ENCODE measurements at places on chromosomes 1 and 21.
A peak's percentile ranks its signal among the peaks of the same experiment; 100 is the strongest.

DNA sequence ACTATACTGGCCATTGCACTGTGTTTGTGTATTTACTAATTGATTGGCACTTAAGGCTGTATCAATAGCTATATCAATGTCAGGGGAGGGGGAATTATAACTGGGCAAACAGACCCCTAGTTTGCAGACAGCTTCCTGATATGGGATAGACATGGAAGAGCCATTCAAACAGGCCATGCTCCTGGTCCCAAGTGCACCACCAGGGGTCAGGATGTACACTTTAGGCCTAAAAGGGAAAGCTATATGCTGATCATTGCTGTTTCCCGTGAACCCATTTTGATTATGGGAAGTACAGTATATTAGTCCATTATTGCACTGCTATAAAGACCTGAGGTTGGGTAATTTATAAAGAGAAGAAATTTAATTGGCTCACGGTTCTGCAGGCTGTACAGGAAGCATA, 124.9 kb upstream of the BACE2 start:
- no peak for DNase-seq

DNA sequence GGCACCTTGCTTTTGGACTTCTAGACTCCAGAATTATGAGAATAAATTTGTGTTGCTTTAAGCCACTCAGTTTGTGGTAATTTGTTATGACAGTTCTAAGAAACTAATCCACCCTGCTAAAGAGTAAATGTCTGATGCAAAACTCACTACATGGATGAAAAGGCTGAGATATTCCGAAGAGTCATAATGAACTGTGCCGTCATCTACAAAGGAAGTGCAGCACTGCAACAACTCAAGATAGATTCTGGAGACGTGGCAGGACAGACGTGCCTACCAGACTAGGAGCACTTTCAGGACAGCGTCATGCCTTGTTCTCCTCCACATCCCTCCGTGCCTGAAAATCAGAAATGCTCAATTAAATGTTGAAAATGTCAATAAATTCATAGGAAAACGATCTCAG, 24.4 kb upstream of the IRF2BP2 start:
- no peak for DNase-seq

DNA sequence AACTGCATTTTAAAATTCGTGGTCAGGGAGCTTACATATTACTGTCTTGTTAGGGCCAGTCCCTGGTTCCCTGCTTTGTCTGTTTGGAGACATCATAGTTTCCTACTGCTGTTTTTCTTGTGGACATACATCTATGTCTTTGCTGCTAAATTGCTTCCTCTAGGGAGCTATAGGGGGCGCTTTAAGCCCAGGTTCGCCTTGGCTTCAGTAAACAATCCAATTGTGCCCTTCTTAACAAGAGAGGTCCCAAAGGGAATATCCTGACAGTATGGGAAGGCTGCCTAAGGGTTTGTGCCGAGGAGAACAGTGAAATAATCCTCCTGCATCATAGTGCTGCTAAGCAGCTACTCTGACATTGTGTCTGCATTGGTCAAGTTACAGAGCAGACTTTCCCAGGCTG, 112.5 kb downstream of the USH2A start:
- DNase-seq = no peak

- no peak for DNase-seq
These were observed 345.7 kb downstream of the ZNF326 start for GRCh38 chr1:90340606-90341005.

DNA sequence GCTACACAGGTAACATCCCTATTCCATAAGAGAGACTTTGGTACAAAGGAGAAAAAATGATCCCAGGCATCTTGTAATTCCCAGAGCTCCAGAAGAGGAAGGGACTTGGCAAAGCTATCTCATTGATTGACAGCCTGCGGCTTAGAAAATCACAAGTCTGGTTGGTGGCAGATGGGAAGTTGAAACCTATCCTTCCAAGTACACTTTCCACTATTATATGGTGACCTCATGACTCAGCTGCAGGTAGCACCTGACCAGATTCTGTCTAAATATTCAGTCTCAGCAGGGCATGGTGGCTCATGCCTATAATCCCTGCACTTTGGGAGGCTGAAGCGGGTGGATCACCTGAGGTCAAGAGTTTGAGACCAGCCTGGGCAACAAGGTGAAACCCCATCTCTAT, 89.9 kb downstream of the TIAM1 start:
- DNase-seq = no peak

GRCh38 chr1:28341591-28341990, 12.8 kb downstream of the MED18 start:
- DNase-seq = no peak

DNA sequence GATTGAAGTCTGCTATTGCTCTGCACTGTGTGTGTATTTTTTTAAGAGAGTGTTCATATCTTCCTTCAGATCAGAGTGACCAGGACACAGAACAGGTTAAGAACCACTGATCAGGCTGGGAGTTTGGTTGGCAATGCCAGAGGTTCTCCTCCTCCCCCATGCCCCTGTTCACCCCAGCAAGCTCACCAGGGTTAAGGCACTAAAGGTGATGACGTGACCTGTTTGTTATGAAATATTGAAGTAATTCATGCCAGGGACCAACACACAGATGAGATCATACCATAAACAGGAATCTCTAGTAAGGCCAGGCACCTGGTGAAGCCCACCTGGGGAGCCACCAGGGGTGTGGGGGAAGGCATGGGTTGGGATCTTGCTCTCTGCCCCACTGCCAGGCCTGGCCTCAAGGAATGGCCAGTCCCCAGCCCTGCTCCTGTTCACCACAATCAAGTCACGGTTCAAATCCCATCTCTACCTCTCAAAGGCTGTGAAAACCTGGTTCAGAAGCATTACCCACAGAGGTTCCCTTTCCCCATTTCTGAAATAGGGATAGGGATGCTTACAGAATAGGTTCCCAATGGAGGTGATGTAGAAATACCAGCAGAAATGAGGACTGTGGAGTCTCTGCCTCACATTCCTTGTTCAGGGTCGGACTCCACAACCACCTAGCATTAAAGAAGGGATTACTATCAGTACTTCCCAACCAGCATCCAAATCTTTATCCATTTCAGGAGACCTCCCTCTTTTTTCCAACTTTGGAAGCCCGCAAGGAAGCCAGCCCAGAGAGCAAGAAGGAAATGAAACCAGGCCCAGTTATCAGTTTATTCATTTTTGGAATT, 2.4 kb downstream of the ID3 start:
- no peak for DNase-seq

DNA sequence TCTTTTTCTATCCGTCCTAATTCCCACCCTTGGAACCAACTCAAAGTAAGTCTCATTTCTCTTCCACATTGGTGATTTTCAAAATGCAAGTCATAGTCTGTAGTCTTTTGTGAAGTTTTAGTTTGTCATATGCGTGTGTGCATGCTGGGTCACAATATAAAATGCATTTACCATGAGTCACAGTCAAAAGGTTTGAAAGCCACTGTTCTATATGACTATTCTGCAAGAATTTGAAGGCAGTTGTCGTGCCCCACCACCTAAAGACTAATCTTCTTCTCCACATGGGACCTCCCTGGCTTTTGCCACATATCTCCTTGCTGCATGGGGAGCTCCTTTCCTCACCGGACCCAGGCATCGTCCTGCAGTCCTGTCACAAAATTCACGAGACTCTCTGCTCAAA, 1.6 kb downstream of the STPG1 start:
- DNase-seq = no peak

DNA sequence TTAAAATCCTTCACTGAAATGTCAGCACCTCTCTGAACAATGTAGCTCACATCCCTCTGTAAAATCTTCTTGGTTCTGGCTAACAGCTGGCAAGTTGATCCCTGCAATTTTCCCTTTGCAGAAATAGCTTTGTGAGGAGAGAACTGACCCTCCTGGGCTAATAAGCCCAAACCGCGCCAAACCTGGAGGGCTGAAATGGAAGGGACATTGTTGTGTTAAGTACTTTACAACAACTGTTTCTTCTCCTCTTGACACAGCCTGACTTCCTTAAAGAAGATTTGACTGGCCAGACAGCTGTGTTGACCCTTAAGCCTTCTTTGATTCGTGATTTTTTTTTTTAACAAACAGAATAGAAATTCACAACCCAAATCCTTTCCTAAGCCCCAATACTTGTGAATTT, 5.7 kb downstream of the LMX1A start:
- DNase-seq = no peak

GRCh38 chr1:30685796-30686165, 37.6 kb downstream of the MATN1 start:
- no peak for DNase-seq

DNA sequence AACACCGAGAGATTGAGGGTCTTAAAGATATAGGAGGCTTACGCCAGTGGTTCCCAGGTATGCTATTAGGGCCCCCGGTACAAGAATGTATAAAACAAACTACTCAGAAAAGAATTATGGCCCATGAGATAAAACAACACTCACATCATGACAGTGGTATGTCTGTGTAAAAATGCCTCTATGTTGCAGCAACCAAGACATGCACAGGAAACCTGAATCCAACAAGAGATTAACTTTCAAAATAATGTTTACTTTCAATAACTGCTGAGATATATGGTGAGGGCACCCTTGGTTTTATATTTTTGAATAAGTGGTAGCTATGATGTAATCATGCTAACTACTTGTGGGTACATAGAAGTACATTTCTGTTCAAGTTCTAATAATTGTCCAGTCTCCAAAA, 74.9 kb downstream of the PUM1 start:
- no peak for DNase-seq

DNA sequence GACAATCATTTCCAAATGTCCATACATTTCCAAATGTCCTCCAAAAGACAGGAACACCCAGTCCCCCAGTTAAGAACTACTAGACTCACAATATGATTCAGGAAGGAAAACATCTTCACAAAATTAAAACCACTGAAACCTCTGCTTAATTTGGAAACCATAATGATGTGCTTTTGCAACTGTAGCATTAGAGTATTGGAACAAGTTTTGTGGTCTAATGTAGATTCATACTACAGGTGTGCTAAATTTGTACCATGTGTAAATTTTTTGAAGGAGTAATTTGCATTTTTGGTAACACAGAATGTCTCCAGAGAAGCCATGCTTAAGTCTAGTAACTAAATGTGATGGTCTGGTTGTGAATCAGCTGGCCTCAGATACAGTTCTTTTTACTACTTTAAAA, 129.6 kb downstream of the DPYD start:
- no peak for DNase-seq

DNA sequence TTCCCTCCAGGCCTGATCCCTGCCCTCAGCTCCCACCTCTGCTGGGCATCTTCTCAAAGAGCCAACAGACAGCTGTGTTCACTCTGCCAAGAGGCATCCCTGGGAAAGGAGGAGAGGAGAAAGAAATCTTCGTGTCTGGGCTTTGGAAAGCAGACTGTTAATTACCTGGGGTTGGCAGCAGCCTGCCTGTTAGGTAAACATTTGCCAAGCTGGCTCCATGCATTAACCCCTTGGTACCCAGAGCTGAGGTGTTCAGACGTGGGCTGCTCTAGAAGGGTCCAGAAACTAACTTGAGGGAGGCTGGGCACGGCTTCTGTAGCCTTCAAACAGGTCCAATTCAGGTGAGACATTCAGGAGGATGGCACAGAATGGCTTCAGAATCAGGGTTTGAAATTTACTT, 8.7 kb upstream of the EXTL1 start:
- DNase-seq = no peak

DNA sequence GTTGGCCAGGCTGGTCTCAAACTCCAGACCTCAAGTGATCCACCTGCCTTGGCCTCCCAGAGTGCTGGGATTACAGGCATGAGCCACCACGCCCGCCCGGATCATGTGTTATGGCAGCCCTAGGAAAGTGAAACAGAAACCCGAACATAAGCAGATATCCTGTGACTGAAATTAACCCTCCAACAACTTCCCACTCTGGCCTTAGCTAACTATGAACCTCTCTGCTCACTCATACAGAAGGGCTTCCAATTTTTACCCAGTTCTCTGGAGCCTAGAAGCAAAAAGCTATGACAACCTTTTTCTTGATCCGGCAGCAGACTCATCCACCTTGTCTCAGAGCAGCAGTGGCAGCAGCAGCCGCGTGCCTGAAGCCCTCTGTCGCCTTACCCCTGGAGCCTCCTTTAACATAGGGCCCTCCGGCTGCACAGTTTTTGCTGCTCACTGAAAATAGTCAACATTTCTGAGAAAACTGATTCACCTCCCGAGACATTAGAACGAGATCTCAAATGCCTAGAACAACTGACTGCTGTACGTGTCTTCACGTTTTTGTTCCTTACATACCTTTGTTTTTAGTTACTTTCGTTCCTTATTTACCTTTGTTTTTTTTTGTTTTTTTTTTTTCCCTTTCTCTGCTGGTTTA, 9.3 kb downstream of the CBR1 start:
- DNase-seq = no peak

DNA sequence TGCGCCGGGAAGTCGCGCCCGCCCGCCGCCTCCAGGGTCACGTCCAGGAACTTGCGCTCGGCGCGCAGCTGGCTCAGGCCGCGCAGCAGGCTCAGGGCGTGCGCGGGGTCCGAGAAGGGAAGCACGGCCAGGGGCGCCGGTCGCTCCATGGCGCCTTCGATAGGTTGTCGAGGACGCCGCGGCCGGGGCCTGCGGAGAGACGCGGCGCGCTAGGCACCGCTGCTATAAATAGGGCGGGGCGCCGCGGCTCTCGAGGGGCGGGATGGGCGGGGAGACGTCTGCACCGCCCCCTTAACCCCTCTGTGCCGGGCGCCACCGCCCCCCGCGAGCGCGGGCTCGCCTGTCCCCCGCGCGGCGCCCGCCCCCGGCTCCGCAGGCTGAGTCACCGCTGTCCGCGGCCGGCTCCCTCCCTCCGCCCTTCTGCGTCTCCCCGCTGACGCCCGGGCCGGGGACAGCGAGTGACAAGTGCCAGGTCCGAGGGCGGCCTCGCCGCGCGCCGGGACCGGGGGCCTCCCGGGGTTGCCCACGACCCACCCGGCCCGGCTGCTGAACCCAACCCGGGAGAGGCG, at the start of gene KLHL21:
KLHL21 (minus strand) TSS at position 201 of the 569 bp plus-strand sequence; CDS start at position 149, 52 bp downstream.
- DNase-seq = peak; percentile 85

GRCh38 chr1:29644812-29645211, 408.5 kb downstream of the PTPRU start:
- DNase-seq = no peak

DNA sequence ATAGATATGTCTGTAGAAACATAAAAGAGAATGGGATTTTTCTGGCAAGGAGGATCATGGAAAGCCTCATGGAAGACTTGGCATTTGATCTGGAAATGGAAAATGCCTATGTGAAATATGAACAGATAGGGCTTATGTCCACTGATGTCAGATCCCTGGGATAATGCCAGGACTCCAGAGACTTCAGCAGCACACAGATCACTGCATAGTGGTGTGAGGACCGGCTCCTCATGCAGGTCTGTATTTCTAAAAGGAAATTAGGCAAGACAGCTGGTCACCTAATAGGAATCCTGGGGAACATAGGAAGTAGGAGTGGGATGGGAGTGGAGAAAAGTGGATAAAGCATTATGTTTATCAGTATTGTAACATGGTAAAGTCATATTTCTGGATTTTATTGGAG, 56.8 kb upstream of the IPO9 start:
- DNase-seq = no peak

- no peak for DNase-seq
These were observed 407.0 kb downstream of the PTPRU start for GRCh38 chr1:29643281-29643680.

- no peak for DNase-seq
These were observed 57.8 kb downstream of the CNST start for GRCh38 chr1:246624091-246624490.

Measured in stimulated activated CD4-positive, alpha-beta T cell treated with anti-CD3 and anti-CD28 coated beads, Interleukin-15, amount 100 ng/mL, for 1 hour (primary cell).